ENCODE measurements at places on chromosomes 7 and 10. TPM values are rescaled to one million over a fixed set of nuclear protein-coding genes. Genes with fewer than 3 reads are reported as not detected.

GRCh38 chr10:30432622-30433305 lies 1.2 kb upstream of the MAP3K8 start:
- DNase-seq: no peak

Gene GNAT3
- total RNA-seq: not detected

Gene VGF
- 17.5 TPM for total RNA-seq

Gene PEX1
- total RNA-seq: 14.7 TPM

DNA sequence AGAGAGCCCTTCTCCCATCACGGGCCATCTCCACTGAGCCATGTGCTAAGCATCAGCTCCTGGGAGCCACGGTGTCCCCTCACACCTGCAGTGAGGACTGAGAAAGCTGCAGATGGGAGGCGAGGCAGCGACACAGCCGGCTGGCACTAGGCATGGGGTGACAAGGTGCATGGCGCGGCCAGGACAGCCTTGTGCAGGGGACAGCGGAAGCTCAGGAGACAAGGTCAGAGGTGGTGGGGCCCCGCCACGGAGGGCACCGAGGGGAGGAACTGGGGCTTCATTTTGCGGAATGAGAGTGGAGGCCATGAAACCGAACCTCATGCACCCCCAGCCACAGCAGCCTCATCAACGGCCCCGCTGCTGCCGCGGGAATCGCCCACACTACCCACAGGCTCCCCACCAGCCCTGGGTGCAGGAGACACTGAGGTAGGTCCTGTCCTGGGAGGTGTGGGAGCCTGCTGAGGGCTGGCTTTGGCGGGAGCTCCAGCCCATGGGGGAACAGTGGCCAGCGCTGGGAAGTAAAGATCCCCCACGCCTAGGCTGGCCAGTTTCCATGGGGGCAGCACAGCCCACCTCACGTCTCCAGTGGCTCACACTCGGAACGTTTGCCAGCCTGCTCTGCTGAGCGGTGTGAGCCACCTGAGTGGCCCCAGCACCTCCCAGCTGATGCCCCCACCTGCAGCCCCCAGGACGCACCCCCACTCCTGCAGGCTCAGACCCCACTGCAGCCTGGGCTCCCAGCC lies 71.2 kb upstream of the INSIG1 start:
- DNase-seq: no peak

- DNase-seq: no peak
Measured at GRCh38 chr7:97503367-97504094, 228.4 kb upstream of the TAC1 start.

DNA sequence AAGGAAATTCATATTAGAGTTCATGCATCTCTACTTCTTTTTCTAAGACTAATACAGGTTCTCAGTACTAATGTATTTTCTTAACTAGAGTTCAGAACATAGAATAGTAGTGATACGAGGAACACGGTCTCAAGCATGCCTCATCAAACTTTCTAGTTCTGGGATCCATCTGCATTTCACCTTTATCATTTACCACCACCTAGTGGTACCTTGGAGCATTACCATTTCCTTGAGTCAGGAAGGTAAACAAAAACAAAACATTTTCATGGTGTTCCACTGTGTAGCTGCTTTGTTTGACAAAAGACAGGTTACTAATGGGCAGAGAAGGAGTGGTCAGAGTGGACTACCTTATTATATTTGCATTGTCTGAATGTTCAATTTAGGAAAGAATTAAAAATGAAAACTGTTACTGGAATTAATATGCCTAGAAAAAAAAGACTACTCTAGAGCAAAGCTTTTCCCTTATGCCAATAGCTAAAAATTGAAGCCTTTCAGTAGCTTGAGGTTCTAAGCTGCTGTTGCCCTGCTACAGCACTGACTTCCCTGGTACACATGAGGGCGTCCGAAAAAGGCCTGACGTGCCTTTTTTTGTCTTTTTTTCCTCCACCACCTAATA lies 44.5 kb downstream of the STARD3NL start:
- no peak for DNase-seq

DNA sequence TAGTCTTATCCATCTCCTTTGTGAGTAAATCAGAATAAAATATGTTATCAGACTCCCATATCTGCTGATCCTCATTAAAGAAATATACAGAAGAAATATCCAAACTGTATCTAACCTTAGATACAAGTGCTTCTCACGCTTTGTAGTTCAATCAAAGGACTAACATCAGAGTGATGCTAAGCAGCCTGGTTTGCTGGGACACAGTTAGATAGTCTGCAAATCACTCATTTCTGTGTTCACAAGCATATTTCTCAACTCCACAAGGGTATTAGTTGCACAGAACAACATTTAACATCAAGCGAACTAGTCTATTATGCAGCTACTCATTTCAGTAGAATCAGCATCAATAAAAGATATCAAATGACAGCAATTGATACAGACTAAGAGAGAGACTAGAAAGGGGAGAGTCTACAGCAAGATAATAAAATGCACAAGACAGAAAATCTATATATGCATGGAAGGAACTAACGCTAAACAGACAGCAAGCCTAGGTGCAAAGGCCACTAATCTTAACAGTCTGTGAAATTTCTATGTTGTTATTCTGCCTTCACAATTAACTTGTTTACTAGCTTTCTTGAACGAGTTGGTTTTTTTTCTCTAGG lies 30.0 kb downstream of the DNAJC12 start:
- DNase-seq: no peak

DNA sequence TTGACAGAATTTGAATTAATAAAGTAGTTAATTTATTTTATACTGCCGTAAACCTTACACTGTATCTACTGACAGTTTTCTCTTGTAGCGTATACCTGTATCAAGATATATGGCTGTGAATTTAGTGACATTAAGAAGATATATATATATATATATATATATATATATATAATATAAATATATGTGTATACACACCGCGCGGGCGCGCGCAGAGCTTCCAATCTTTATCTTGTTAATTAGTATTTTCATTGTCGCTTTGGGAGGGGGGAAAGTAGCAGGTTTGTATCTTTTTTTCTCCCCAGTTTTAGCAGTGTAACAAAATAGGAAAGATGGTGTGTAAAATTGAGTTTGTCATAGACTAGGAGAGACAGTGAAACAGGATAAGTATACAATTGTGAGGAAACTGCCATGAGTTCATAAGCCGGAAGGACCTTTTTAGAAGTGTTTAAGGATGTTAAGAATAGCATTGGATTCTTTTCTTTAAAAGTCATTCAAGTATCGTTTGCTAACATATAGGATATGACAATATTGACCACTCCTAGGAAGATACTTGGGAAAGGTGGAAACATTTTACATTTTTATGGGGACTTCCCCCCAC lies 2.0 kb downstream of the PLEKHA1 start:
- no peak for DNase-seq

- DNase-seq: no peak
Measured at GRCh38 chr7:73891178-73891885, 30.4 kb downstream of the TMEM270 start.

DNA sequence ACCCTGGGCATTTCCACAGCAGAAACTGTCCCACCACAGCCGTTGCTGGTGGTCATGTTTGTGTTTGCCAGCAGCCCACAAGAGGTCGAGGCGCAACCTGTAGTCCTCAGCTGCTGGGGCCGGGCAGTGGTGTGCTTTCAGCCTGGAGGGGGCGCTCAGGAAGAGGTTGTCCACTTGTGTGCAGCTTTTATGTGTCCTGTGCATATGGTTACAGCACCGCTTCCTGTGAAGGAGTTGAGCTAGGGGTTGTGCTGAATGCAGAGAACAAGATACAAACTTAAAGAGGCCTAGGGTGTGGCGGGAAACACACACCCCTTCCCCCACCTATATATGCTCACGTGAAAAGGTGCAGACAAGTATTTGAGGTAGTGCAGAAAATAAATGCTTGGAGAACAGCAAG lies 29.5 kb upstream of the PFKFB3 start:
- no peak for DNase-seq

DNA sequence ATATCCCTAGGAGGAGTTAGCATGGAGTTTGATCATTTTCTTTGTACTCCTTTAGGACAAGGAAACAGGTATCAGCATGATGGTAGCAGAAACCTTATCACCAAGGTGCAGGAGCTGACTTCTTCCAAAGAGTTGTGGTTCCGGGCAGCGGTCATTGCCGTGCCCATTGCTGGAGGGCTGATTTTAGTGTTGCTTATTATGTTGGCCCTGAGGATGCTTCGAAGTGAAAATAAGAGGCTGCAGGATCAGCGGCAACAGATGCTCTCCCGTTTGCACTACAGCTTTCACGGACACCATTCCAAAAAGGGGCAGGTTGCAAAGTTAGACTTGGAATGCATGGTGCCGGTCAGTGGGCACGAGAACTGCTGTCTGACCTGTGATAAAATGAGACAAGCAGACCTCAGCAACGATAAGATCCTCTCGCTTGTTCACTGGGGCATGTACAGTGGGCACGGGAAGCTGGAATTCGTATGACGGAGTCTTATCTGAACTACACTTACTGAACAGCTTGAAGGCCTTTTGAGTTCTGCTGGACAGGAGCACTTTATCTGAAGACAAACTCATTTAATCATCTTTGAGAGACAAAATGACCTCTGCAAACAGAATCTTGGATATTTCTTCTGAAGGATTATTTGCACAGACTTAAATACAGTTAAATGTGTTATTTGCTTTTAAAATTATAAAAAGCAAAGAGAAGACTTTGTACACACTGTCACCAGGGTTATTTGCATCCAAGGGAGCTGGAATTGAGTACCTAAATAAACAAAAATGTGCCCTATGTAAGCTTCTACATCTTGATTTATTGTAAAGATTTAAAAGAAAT lies 4.8 kb downstream of the BAMBI start:
- no peak for DNase-seq

DNA sequence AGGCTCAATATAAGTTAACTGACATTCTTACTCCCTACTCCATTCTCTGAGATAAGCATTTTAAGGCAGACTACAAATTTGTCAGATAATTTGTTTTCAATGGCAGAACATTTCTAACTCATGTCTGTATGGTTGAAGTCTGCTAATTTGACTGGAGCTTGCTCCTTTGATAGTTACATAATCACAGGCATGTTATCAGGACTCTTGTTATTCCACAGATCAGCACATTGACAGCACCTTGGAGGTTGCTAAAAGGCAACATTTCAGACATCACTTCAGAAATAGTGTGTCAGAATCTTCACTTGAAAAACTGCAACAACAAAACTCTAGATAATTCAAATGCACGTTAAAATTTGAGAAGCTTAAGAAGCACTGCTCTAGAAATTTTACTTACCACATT lies 158.3 kb upstream of the PCLO start:
- no peak for DNase-seq

Gene OR2A1
- total RNA-seq: not detected

GRCh38 chr7:130982651-130983050 lies 248.6 kb upstream of the KLF14 start:
- DNase-seq: no peak

DNA sequence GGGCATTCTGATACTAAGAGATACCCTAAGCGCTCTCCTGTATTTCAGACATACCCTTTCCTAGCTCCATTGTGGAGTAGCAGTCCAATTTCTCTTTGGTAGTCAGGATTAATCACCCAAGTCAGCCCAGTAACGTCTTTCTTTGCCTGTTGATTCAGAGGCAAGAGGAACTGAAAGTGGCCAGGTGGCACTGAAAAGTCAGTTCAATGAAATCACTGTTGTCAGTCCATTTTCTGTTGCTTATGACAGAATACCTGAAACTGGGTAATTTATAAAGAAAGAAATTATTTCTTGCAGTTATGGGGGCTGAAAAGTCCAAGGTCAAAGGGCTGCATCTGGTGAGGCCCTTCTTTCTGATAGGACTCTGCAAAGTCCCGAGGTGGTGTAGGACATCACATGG lies 40.2 kb downstream of the ANKRD61 start:
- DNase-seq: no peak

Gene CRTAC1
- total RNA-seq: 3.2 TPM

- no peak for DNase-seq
Measured at GRCh38 chr7:140723574-140723973, 27.1 kb downstream of the NDUFB2 start.

Gene GPR15LG
- not detected for total RNA-seq

- no peak for DNase-seq
Measured at GRCh38 chr7:30877015-30877769, 34.5 kb upstream of the AQP1 start.

Gene KCNIP2
- 0.29 TPM for total RNA-seq

GRCh38 chr10:655184-655583 lies 34.3 kb downstream of the DIP2C start:
- no peak for DNase-seq

- no peak for DNase-seq
Measured at GRCh38 chr7:108189733-108190388, 59.7 kb upstream of the LAMB4 start.

Gene KIF11
- total RNA-seq: 5.7 TPM

Gene CHN2
- 3.6 TPM for total RNA-seq

GRCh38 chr10:110512461-110513187 lies 14.9 kb downstream of the DUSP5 start:
- DNase-seq: peak; percentile 85

DNA sequence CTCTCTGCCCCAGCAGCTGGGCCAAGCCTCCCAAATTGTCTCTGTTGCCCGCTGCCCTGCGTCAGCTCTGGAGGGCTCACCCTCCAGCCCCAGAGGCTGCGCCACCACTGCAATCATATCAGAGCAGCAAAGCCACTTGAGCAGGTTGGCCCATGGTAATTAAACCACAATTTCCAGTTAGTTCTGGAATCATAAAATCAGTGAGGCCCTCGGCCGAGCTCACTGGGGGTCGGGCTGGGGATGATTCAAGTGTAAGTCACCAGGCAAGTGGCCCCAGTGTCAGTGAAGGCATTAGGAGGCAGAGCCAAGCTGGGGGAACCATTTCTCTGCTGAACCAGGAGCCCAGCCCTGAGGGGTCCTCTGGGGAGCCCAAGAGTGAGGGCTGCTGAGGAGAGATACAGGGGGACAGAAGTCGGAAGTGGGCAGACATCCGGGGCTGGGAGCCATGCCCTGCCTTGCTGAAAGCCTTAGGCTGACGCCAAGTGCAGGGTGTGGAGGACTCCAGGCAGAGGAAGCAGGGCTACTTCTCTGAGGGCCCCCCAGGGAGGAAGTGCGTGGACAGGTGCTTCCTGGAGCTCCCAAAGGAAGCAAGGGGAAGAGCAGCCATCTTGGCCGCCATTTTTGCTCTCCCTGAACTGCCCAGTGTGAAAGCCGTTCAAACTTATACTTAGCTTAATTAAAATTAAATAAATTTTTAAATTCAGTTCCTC lies 29.5 kb upstream of the SLC29A3 start:
- DNase-seq: no peak

- no peak for DNase-seq
Measured at GRCh38 chr7:45178241-45179225, 20.9 kb downstream of the RAMP3 start.

GRCh38 chr10:110324201-110324804 lies 19.6 kb upstream of the SMNDC1 start:
- no peak for DNase-seq

DNA sequence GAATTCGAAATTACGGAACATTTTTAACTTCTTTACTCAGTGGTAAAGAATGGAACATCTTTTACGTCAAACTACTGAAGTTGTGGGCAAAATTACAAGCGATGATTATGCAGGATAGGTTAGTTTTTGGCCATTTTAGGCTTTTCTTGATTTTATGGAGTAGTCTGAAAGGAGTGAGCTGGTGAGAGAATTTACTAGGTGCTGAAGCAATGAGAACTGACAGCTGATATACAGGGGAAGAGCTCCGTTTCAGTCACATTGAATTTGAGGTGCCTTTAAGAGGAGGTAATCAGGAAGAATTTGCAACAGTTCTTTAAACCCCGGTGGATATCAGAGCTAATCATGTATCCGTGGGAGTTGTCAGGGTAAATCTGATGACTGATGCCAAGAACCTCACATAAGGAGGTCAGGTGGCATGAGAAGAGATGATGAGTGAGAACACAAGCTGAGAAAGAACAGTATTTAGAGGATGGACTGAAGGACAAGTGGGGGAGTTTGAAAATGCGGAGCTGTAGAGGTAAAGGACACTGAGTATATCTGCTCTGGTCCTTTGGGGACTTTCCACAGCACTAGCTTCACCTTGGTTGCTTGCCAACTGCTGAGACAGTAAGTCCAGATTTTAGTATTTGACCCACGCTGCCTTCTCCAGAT lies 104.3 kb downstream of the AHR start:
- no peak for DNase-seq
